Left lobe of liver (tissue), 2 donors: ENCODE measurements at places on chromosomes 1 and 21. TPM values are rescaled to one million over a fixed set of nuclear protein-coding genes. Genes with fewer than 3 reads are reported as not detected.
A peak's percentile ranks its signal among the peaks of the same experiment; 100 is the strongest.

Gene NPL
- total RNA-seq = 15.0 TPM

Gene CD53
- 9.3 TPM for total RNA-seq

Gene MTARC2
- 129 TPM for total RNA-seq

DNA sequence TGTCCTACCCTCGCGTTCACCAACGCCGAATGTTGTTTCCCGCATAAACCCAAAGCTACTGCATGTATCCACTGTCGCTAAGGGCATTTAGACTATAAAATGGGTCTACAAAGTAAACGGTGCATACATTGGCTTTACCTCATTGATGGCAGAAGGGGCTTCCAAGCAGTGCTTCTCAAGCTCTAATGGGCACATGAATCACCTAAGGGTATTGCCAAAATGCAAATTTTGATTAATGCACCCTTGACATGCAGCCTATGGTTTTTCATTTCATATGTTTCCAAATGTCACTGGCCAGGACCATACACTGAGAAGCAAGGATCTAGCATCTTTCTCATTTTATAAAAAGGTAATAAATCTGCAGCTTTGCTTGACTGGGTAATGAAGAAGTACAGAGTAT, 2.7 kb downstream of the OR6F1 start:
- no peak for DNase-seq

DNA sequence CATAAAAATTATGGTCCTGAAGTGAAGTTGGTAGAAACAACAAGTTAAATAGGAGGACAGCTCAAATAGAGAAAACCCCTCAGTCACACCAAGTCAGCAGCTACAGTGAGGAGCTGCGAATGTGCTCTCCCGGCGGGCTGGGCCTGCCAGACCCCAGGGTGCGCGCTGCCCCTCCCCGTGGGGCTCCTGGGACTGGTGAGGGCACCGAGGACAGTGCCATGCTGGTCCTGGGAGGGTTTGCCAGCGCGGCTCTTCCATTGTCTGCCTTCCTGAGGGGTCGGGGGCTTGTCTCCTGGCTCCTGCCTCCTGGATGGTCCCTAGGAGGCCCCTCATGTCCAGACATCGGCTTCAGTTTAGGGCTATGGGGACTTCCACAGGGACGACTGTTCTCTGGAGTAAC, 121.8 kb downstream of the PCBP3 start:
- DNase-seq = no peak

DNA sequence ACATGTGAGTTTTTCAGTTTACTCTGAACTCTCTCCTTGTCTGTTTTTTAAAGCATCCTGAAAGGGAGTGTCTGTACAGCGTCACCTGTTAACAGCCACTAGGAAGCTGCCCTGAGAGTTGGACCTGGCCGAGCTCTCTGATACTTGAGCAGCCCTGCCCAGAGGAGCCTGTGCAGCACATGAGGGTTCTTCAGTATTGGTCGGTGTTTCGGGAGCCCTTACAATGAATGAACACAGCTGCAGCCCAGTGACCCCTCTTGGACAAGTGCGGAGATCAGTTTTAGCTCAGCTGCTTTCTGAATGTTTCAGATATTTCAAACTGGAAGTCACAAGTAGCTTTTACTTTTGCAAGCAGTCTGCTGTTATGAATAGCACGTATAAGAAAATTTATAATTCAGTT, 39.2 kb downstream of the ADARB1 start:
- no peak for DNase-seq

DNA sequence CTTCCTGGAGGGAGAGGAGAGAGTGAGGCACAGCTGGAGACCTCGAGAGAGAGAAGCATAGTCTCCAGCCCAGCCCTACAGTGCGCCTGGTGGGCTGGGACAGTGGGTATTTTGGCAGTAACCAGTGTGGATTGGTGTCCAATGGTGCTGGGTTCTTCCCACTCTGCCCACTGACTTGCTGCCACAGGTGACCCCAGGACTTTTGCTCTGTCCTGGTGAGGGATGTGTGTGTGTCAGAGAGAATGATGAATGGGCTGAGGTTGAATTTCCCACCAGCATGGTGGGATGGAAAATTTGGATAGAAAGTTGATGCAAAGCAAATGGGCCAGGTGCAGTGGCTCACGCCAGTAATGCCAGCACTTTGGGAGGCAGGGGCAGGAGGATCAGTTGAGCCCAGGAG, 26.3 kb downstream of the SERINC2 start:
- peak; percentile 14 for DNase-seq

Gene AGBL4
- total RNA-seq = 2.2 TPM

DNA sequence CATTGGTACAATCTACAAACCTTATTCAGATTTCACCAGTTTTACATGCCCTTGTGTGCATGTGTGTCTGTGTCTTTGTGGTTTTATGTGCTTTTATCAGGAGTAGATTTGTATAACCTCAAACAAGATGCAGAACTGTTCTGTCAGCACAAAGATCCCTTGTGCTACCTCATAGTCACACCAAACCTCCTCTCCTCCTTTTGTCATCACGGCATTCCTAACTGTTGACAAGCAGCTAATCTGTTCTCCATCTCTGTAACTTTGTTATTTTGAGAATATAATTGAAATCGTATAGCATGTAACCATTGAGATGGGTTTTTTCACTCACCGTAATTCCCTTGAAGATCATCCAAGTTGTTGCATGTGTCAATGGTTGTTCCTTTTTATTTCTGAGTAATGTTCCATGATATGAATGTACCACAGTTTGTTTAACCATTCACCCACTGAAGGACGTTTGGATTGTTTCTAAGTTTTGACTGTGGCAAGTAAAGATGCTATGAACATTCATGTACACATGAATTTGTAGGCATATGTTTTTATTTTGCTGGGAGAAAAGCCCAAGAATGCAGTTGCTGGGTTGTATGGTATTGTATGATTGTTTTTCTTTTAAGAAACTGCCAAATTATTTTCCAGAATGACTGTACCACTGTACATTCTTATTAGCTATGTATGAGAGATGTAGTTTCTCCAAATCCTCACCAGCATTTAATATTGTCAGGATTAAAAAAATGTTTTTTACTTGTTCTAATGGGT, 78.1 kb upstream of the B3GALT2 start:
- DNase-seq = no peak

- no peak for DNase-seq
Measured at GRCh38 chr1:110225212-110225611, 15.1 kb downstream of the KCNC4 start.

Gene RSPO1
- not detected for total RNA-seq

- no peak for DNase-seq
Measured at GRCh38 chr1:178388418-178389145, 108.2 kb downstream of the CLEC20A start.

GRCh38 chr1:236175642-236176336, 33.5 kb downstream of the GPR137B start:
- no peak for DNase-seq
